ENCODE measurements at places on chromosomes 16 and 17.
A peak's percentile ranks its signal among the peaks of the same experiment; 100 is the strongest.

GRCh38 chr17:36613155-36613554 lies 11.8 kb downstream of the MRM1 start:
- no peak for DNase-seq

GRCh38 chr16:23141033-23141432 lies 8.2 kb downstream of the USP31 start:
- no peak for DNase-seq

GRCh38 chr16:50338371-50339231 lies 30.2 kb downstream of the BRD7 start:
- no peak for DNase-seq

GRCh38 chr17:978103-979093 lies 1.2 kb downstream of the NXN start:
- no peak for DNase-seq

DNA sequence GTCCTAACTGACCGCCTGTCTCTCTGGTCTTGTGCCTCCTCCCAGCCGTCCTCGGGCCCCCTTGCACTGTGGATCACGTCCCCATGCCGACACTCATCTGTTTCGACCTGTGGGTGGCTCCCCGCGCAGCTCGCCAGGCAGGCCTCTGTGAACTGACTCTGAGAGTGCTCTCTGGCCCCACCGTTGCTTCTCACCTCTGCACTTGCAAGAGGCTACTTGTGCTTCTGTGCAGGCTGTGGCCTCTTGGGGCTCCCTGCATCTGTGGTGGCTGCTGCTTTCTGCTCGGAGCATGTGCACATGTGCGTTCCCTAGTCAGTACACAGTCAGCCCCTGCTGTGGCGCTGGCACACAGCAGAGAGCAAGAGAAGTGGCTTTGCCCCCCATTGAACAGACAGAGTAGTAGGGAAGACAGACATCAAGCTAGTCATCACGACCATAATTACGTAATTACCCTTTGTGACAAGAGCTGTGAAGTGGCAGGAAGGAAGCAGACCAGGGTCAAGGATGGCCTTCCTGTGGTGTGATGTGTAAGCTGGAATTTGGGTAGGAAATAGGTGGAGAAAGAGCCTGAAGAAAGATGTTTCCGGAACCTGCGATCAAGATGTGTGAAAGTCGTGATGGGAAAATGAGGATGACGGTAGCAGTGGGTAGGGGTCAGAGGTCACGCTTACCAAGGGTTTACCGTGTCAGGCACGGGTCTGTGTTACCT lies 256.0 kb upstream of the CACNG5 start:
- DNase-seq: no peak

DNA sequence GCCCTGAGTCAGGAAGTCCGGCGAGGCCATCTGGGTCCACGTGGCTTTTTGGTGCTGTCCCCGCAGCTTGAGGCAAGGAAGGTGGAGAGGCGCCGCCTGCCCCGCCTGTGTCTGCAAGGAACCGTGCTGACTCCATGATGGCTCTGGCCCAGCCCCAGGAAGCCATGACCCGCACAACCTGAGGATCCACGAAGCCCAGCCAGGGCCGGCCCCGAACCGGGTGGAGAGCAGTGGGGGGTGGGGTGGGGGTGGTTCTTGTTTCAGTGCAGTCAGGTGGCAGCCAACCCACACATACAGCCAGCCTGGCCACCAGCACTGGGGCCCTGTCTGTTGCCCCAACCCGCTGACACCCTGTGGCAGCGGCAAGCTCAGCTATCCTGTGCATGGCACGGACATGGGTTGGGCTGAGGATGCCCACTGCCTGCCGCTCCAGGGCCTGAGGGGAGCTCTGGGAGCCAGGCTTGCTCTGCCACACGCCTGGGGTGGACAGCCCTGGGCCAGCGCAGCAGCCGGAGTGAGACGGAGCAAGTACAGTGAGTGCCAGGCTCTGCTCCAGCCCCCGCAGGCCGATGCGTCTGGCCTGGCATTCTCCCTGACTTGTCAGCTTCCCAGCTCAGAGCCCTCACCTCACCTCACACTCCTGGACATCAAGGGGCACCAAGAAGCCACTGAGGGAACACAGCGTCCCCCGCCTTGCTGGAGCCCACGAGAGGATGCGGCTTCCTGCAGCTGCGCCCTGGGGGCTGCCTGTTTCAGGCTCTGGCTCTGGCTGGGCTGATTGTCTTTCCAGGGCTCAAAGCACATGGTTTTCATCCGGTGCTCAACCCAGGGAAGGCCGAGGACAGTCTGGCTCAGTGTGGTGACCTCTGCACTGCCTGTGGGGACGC lies 68.8 kb downstream of the LMF1 start:
- DNase-seq: no peak

DNA sequence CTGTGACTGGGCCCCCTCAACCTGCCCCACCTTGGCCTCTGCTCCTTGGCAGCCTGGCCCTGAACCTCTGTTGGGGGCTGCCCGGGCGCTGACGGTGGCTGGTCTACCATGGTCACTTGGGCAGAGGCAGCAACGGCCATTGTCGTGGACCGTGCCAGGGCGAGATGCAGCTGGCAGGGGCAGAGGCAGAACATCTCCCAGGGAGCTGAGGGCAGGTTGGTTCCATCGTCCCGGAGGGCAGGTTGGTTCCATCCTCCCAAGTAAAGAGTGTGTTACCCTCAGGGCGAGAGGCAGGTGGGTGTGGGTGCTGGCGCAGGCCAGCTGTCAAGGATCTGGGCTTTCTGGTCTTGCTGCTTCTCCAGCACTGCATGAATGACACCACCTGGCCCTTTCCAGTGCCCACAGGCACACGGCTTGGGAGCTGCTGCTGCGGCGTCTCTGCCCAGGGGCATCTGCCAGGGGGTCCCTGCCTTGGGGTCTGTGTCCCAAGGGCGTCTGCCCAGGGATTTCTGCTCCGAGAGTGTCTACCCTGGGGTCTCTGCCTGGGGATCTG lies 12.0 kb downstream of the ACSF3 start:
- no peak for DNase-seq

DNA sequence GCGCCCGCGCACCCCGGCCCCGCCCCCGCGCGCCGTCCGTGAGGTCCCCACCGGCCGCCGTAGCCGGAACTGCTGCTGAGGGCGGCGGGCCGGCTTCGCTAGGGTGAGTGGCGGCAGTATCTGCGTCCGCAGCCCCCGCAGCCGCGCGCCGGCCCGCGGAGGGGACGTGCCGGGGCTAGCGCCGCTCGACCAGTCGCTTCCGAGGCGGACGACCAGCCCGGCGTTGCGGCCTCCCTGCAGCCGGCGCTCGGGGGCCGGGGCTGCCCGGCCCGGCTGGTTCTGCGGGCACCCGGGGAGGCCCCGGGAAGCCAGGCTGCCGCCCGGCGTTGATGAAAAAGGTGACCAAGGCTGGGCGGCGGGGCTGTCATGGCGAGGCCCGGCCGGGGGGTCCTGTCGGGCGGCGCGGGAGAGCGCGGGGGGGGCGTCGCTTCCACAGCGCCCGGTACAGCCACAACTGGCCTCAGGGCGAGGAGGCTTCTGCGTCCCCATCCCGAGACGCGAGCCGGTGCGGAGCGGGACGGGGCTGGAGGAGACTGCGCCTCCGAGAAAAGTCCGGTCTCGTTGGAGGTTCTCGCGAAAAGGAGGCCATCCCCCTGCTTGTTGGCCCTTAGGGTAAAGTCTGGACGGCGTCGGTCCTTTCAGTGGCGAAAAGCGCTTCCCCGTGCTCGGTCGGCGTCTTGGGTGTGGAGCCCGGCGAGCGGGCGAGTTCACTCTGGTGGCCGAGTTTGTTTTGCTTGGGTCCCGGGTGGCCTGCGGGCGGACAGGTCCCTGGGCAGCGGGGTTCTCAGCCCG lies at the start of gene CRAMP1:
TSS of gene CRAMP1 (plus strand) at position 41 of the 792 bp plus-strand sequence. CDS start 2,280 bp downstream, outside the sequence.
- no peak for DNase-seq

- no peak for DNase-seq
These were observed 73.3 kb upstream of the IRX6 start for GRCh38 chr16:55250701-55251100.

DNA sequence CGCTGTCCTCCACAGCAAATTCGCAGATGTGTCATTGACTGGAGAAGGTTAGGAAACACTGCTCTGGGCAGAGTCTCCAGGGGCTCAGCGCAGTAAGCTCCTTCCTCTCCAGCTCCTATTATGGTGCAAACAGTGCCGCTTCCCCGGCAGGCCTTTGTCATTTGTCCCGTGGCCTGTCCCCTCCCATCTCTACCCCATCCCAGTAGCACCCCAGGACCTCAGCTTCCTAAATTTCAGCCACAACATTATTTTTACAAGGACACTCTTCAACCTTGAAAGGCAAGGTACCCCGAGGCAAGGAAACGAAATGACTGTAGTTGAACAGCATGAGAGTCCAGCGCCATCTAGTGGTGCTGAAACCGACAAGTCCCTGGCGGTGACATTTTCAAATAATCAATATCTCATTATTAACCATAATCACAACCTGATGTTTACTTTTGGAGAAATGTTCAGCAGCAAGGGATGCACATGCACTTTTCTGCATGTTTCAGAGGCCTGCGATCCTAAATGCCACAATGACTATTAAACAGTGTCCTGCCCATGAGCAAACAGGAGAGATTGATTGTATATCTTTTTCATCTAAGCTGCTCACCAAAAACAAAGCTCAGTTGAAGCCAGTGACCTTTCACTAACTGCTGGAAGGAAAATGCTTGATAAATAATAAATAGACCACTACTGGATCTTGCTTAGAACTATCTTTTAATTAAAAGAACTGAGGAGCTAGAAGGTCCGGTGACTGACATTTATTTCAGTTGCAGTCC lies 16.5 kb downstream of the MRPS23 start:
- DNase-seq: peak; percentile 31

DNA sequence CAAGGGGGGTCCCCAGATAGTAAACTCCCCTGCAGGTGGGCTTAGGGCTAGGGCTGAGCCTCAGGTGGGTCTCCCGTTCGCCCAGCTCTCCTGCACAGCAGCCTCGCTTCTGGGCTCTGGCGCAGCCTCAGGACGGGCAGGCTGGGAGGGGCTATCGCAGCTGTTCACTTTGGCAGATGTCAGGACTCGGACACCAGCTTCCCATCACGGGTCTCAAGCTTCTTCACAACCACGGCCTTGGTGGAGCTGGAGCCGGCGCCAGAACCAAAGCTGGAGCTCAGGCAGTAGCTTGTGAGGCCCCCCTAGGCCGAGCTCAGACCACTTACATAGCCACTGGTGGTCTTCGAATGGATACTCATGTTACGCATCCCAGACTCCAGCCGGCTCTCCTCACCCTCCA lies 26.0 kb downstream of the CLEC3A start:
- no peak for DNase-seq

GRCh38 chr17:83075270-83075880 lies 4.0 kb upstream of the METRNL start:
- no peak for DNase-seq

GRCh38 chr16:87953308-87954215 lies 2.3 kb downstream of the BANP start:
- no peak for DNase-seq

GRCh38 chr16:56068314-56068713 lies 123.0 kb upstream of the GNAO1 start:
- DNase-seq: no peak

DNA sequence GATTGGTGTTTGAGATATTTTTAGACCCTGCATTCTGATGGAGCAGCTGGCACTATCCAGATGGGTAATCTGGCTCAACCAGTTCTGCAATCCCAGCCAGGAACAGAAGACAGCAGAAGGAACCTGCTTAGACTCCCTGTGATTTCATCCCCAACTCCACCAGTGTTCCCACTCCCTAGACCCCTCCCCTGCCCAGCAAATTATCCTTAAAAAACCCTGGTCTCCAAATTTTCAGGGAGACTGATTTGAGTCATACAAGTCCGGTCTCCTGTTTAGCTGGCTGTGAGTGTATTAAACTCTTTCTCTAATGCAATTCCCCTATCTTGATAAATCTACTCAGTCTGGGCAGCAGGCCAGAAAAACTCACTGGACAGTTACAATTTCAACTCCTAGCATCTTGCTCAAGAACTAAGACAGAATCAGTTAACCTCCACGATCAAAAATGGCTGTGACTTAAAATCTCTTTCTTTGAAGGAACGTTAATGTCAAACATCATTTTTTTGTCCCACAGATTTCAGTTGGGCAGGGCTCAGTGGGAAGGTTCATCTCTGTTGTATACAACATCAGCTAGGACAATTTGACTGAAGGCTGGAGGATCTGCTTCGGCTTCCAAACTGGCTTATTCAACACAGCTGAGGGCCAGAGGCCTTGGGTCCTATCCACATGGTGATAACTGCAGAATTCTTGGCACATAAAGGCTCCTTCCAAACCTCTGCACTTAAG lies 4.9 kb upstream of the RBL2 start:
- DNase-seq: no peak

GRCh38 chr17:41029633-41030245 lies at the start of gene KRTAP1-4:
Gene KRTAP1-4, minus strand, starts transcription at chr17:41030195. Its CDS starts 117 bp downstream, at chr17:41030078.
- DNase-seq: no peak

DNA sequence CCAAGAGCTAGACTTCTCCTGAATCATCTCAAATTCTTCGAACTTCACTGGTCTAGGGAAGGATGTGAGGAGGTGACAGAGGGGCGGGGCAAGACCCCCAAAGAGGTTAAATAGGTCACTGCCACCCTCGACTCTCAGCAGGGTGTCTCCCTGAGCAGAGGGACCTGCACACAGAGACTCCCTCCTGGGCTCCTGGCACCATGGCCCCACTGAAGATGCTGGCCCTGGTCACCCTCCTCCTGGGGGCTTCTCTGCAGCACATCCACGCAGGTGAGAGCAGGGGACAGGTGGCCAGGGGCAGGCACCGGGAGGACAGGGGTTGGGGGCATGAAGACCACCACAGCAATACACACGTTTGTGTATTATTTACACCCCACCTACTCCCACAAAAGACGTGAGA lies 9.2 kb downstream of the CCL17 start:
- no peak for DNase-seq

- no peak for DNase-seq
These were observed 4.3 kb upstream of the CCL3 start for GRCh38 chr17:36094232-36094631.

DNA sequence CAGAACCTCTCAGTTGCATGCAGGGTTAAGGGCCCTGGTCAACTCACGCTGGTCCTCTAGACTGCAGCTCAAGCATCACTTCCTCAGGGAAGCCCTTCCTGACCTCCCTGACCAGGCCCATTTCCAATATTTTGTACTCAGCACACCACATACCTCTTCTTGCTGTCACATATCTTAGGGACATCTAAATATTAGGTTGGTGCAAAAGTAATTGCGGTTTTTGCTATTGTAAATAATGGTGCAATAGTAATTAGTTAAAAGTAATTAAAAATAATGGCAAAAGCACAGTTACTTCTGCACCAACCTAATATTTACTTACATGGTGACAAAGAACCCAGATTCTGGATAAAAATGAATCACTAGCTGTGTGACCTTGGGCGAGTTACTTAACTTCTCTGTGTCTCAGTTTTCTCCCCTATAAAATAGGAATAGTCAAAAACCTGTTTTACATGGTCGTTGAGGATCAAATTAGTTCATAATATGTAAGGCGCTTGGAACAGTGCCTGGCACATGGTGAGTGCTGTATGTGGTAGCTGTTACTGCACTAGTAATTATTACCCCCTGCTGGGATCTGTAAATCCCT lies 177.4 kb downstream of the PRKCB start:
- DNase-seq: no peak

GRCh38 chr17:62692721-62693431 lies 65.4 kb downstream of the MRC2 start:
- no peak for DNase-seq
